Muscle of leg (tissue), 16 donors: ENCODE measurements at places on chromosomes 1 and 21. TPM values are rescaled to one million over a fixed set of nuclear protein-coding genes. Genes with fewer than 3 reads are reported as not detected.

The SYT14 gene
- polyA plus RNA-seq, result 2.0 TPM

The ZBTB17 gene
- polyA plus RNA-seq, result 26.0 TPM

- DNase-seq, result no peak
Observed at GRCh38 chr1:226666164-226666506, 72.9 kb downstream of the ITPKB start.

DNA sequence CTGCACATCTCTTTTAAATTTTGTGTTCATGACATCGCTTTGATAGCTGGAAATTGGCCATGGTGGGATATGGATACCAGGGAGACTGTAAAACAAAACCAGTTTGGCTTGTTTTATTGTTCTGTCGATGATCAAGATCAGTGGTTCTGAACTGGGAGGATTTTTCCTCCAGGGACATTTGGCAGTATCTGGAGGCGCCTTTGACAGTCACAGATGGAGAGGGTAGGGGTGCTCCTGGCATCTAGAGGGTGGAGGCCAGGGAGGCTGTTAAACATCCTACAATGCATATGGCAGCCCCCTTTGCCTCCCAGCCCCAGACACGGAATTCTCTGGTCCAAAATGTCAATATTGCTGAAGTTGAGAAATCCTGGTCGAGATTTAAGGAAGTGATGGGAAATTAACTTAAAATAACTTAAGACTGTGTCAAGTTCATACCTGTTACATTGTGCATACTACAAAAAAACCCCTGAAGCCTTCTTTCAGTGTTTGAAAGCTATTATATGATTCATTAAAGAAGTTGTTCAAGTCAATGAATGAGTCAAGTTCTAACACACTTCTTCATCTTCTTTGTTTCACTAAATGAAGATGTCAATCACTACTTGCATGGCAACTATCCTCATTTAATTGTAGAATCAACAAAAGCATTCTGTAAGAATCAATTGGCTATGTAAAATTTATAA, 150.9 kb downstream of the KCNJ6 start:
- DNase-seq, result no peak

DNA sequence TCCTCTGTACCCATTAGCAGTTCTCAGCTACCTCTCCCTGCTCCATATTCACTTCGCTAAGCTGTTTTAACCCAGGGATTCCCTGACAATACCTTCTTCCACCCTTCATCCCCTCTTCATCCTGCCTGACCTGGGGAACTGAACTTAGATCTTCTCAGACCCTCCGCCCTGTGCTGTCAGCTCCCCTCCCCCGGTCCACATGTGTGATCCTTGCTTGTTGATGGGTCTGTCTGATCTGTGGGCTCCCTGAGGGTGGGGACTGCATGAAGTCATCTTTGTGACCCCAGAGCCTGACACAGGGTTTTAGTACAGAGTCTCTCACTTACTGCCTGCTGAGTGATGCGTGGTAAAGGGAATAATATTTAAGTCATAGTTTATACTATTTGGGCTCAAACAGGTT, 11.8 kb downstream of the CHAF1B start:
- DNase-seq, result no peak

The ADAMTS1 gene
- polyA plus RNA-seq, result 18.8 TPM

- no peak for DNase-seq
Observed at GRCh38 chr1:234135501-234135900, 231.0 kb downstream of the SLC35F3 start.

The FGR gene
- polyA plus RNA-seq, result 1.9 TPM

DNA sequence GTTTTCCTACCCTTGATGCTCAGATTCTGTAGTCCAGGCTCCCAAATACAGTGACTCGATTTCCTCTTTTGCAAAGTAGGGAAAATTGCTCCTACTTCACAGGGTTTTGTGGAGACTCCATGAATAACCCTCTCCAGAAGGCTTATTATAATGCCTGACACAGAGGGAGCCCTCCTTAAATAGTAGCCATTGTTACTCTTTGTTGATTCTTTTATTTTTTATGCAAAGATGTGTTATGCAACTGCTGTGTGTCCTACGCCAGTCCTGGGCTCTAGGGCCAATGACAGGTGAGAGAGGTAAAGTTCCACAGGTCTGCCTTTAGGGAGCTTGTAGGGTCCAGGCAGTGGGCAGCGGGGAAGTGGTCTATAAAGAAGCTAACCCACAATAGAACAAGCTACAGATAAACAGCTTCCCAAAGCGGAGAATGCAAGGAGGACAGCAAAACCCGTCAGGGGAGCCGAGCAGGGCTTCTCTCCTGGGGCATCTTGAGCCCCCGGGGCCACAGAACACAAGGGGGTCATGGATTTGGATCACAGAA, 1.5 kb downstream of the AADACL3 start:
- no peak for DNase-seq

GRCh38 chr1:10525208-10525607, 50.5 kb downstream of the PEX14 start:
- DNase-seq, result no peak

DNA sequence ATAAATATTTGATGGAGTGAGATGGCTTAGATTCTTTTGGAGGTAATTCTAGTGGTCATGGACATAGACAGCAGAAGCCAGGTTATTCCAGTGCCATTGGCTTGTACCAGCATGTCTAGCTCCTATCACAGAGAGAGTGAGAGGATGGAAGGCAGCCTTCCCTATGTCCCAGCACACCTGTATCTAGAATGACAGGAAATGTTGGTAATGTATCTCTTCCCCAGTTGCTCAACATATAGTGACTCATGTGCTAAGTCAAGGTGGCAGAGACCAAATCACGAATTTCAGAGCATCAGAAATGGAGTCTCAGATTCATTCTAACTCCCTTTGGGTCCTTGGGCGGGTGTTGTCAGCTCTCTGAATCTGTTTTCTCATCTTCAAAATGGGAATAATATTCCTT, 28.4 kb downstream of the METTL13 start:
- no peak for DNase-seq

The CAPZB gene
- polyA plus RNA-seq, result 296 TPM

DNA sequence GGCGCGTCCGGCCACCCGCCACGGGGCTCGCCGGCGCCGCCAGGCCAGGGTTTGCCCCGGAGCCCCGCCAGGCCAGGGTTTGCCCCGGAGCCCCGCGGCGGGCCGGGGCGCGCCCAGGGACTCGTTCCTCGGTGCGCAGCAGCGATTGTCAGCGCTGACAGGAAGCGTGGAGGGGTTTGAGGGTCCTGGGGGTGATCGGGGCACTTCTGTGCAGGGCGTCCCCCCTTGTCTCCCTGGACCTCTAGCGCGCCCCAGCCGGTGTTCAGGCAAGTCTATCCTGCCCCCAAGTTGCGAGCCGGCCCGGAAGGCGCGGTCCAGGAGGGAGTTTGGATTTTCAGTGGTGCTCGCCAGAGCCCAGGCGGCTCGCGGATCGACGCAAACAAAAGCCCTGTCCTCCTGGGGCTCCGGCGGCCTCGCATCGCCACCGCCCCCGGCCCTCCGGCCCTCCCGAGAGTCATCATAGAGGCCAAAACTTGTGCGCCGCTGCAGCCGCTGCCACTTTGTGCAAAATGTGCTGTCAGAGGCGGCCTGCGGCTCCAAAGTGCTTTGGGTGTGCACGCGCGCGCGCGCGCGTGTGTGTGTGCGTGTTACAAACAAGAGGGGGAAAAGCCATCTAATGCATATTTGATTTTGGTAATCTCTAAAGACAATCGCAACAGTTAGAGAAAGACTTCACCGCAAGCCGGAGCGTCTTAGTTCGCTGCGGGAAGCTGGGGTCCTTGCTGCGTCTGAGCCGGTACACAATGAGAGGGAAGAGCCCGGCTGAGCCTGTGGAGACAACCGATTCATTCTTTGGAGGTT, 1.0 kb downstream of the ROR1 start:
- peak; percentile 76 for DNase-seq

GRCh38 chr1:84366786-84367185, 31.5 kb upstream of the DNASE2B start:
- DNase-seq, result no peak

The LCE2A gene
- polyA plus RNA-seq, result not detected
